ENCODE measurements at places on chromosomes 12 and 14. TPM values are rescaled to one million over a fixed set of nuclear protein-coding genes. Genes with fewer than 3 reads are reported as not detected.

SMOC1 gene
- total RNA-seq, result 18.2 TPM

PRB4 gene
- total RNA-seq, result not detected

KLRD1 gene
- not detected for total RNA-seq

KLRG1 gene
- 1.8 TPM for total RNA-seq

AMN gene
- 0.46 TPM for total RNA-seq

KRT2 gene
- total RNA-seq, result 0.03 TPM

KRT76 gene
- not detected for total RNA-seq

Data from A549 treated with AZD2906 at 1 μM for 4 hours (cell line).